ENCODE measurements at places on chromosomes 3 and 15. TPM values are rescaled to one million over a fixed set of nuclear protein-coding genes. Genes with fewer than 3 reads are reported as not detected.

DNA sequence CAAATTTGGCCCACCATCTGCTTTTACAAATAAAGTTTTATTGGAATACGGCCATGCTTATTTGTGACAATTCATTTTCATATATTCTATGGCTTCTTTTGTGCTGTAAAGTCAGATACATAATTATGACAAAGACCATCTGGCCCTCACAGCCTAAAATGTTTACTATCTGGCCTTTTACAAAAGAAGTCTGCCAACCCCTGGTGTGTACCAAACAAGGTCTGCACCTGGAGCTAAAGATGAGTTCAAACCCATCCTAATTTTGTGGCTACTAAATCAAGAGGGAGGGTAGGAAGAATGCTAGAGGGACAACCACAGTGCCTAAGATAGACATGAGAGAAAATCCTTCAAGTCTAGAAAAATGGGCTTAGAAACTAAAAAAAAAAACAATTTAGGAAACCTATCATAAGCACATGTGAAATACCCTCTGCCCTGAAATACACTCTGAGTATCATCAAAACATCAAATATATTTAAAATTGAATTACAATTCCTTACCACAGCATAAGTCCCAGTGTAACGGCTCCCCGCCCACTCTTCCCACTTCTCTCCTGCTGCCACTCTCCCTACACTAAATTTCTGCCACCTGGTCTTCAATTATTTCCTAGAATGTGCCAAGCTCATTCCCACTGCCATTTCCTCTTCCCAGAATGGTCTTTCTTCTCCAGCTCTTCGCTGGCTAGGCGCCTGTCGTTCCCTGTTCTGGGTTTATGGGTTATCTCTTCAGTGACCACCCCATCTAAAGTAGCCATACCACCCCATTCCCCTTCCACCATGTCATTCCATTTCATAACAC is 950.7 kb upstream of the CFAP20DC start:
- no peaks in the 10 kb centered on the region for H3K27me3 ChIP-seq
- H3K36me3 ChIP-seq, result no peaks in the 10 kb centered on the region
- H3K4me3 ChIP-seq, result no peak overlapping the region
- no peak for DNase-seq
- no peaks in the 10 kb centered on the region for H3K4me1 ChIP-seq

GRCh38 chr3:68256635-68257223 is 602.3 kb upstream of the SUCLG2 start:
- H3K27ac ChIP-seq, result no peak overlapping the region
- no peaks in the 10 kb centered on the region for H3K27me3 ChIP-seq

DNA sequence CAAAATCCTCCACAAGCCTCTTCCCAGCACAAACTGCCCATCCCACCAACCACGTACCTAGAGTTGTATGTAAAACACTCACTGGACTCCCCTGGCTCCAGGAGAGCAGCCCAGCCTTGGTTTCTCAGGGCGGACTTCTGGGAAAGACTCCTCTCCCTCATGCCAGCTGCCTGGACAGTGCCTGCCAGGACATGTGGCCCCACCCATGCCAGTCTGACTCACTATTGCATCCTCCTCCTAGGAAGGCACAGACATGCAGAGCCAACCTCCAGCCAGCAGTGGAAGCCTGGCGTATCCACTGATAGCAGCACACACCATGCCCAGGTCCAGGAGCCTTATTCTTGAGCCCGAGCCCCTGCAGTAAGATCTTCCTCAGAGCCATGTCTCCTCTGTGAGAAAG is 8.6 kb downstream of the PKM start:
- DNase-seq, result peak; percentile 65
- peaks cover 63% of the 10 kb centered on the region for H3K36me3 ChIP-seq
- H3K27ac ChIP-seq, result peak overlapping the region; percentile 31
- no peak overlapping the region for H3K4me3 ChIP-seq
- no peaks in the 10 kb centered on the region for H3K27me3 ChIP-seq
- peaks cover 48% of the 10 kb centered on the region for H3K4me1 ChIP-seq

DNA sequence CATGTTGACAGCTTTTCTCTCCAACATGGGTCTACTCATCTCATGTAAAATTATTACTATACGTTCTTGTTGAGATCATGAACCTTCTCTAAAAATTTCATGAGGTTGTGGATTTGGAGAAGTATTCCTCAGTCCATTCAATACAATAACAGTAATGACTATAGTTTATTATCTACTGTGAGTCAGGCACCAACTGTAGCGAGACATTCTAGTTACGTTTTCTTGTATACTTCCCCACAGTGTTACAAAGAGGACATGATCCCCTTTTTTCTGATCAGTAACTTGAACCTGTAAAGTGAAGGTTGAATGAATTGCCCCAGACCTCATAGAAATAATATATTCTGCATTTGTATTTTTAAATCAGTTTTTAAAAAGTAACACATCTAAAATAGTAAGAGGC is 76.4 kb downstream of the AKAP13 start:
- no peak for DNase-seq
- H3K27ac ChIP-seq, result no peak overlapping the region
- no peak overlapping the region for H3K4me3 ChIP-seq
- H3K4me1 ChIP-seq, result peaks cover 16% of the 10 kb centered on the region
- H3K27me3 ChIP-seq, result no peaks in the 10 kb centered on the region

DNA sequence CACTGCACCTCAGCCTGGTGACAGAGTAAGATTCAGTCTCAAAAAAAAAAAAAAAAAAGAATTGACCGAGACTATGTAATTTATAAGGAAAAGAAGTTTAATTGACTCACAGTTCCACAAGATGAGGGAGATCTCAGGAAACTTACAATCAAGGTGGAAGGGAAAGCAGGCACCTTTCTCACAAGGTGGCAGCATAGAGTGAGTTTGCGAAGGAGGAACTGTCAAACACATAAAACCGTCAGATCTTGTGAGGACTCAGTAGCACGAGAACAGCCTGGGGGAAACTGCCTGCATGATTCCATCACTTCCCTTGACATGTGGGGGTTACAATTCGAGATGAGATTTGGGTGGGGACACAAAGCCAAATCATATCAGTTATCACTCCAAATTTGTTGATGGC is 380.9 kb downstream of the EDEM1 start:
- H3K27ac ChIP-seq, result no peak overlapping the region
- no peak for DNase-seq
- H3K4me3 ChIP-seq, result no peak overlapping the region
- no peaks in the 10 kb centered on the region for H3K36me3 ChIP-seq
- H3K27me3 ChIP-seq, result no peaks in the 10 kb centered on the region

DNA sequence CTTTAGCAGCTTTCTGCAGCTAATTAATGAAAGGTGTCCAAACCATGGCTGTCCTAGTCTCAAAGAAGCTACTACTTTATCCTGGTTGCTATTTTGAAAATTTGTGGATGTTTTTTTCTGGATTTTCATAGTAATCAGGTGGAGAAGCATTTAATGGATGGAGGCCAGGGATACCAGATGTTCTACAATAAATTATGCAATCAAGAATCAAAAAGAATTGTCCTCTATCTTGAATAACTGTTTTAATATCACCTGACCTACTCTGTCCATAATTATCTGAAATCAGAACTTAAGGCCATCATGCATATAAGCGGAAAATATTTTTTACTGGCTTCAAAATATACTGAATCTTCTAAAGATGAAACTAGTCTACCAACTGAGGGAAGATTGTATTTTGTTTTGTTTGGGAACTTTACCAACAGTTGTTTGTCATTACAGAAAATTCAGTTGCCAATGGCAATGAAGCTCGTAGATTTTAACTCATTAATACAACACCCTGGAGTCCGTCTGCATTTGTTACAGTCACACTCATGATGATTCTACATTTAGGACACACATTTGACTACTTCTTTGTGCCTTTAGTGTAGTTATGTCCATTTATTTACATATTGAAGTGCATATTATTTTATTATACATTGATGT is 762.3 kb upstream of the GRM7 start:
- no peak overlapping the region for H3K27ac ChIP-seq
- DNase-seq, result no peak
- no peak overlapping the region for H3K4me3 ChIP-seq
- H3K27me3 ChIP-seq, result no peaks in the 10 kb centered on the region
- H3K4me1 ChIP-seq, result no peaks in the 10 kb centered on the region
- H3K36me3 ChIP-seq, result no peaks in the 10 kb centered on the region

DNA sequence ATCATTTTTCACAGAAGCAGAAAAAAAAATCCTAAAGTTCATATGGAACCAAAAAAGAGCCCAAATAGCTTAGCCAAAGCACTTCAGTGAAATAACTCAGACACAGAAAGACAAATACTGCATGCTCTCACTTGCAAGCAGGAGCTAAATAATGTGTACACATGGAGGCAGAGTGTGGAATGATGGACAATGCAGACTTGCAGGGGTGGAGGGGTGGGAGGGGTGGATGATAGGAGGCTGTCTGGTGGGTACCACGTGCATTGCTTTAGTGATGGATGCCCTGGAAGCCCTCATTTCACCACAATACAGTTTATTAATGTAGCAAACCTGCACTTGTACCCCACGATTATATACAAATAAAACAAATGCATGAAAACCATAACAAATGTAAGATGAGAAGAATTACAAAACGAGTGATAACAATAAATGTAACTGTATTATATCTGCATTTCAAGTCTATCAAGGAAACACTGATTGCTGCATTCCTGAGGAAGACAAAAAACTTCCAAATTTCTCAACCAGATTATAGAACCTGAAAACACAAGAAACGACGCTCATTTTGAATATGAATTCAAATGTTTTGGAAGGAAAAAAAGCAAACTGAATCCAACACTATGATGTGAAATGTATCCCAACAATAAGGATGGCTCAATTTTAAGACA is 96.5 kb downstream of the DLG1 start:
- no peak overlapping the region for H3K4me3 ChIP-seq
- DNase-seq, result no peak
- H3K4me1 ChIP-seq, result no peaks in the 10 kb centered on the region
- H3K36me3 ChIP-seq, result no peaks in the 10 kb centered on the region
- H3K27me3 ChIP-seq, result no peaks in the 10 kb centered on the region

DNA sequence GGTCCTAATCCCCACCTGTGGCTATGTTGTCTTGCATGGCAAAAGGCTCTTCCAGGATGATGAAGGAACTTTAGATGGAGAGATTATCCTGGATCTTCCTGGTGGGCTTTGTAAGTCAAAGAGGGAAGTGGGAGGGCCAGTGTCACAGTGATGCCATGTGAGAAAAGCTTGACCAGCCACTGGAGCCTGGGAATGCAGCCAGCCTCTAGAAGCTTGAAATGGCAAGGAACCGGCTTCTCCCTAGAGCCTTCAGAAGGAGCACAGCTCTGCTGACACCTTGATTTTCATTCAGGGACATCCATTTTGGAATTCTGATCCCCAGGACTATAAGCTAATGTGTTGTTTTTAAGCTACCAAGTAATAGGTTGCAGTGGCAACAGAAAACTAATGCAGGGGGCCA is 58.3 kb downstream of the CLEC3B start:
- peaks cover 52% of the 10 kb centered on the region for H3K36me3 ChIP-seq
- H3K4me1 ChIP-seq, result no peaks in the 10 kb centered on the region
- H3K4me3 ChIP-seq, result no peak overlapping the region

DNA sequence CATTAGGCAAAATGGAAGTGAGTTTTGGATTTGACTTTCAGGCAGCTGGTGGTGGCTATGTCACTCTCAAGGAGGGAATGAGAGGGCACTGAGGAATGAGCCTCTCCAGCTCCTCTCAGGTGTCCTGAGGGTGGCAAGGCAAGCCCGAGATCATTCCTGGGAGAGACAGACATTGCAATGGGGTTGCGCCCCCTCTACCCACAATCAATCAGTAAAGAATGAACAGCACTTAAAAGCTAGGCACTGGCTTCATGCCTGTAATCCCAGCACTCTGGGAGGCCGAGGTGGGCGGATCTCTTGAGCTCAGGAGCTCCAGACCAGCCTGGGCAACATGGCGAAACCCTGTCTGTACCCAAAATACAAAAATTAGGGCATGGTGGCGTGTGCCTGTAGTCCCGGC is 14.1 kb upstream of the SHF start:
- no peaks in the 10 kb centered on the region for H3K36me3 ChIP-seq
- no peak overlapping the region for H3K27ac ChIP-seq
- H3K27me3 ChIP-seq, result no peaks in the 10 kb centered on the region
- no peaks in the 10 kb centered on the region for H3K4me1 ChIP-seq

GRCh38 chr15:62545467-62546227 is 380.6 kb upstream of the C2CD4B start:
- H3K4me1 ChIP-seq, result no peaks in the 10 kb centered on the region
- no peak overlapping the region for H3K4me3 ChIP-seq
- DNase-seq, result no peak
- H3K27me3 ChIP-seq, result no peaks in the 10 kb centered on the region

- H3K27me3 ChIP-seq, result no peaks in the 10 kb centered on the region
- H3K4me3 ChIP-seq, result no peak overlapping the region
- no peaks in the 10 kb centered on the region for H3K4me1 ChIP-seq
- no peak for DNase-seq
- no peak overlapping the region for H3K27ac ChIP-seq
- H3K36me3 ChIP-seq, result no peaks in the 10 kb centered on the region
Observed at GRCh38 chr3:197575362-197575761, 19.6 kb upstream of the BDH1 start.

GRCh38 chr3:188236271-188236670 is 82.3 kb downstream of the LPP start:
- H3K27me3 ChIP-seq, result no peaks in the 10 kb centered on the region
- DNase-seq, result no peak
- H3K27ac ChIP-seq, result no peak overlapping the region

GRCh38 chr3:37853691-37854413 is 7.8 kb upstream of the CTDSPL start:
- H3K27me3 ChIP-seq, result no peaks in the 10 kb centered on the region
- 0 out of 2 replicates have a peak, but pooled peaks cover 3% of the 10 kb centered on the region for H3K36me3 ChIP-seq
- no peak overlapping the region for H3K4me3 ChIP-seq
- DNase-seq, result no peak

DNA sequence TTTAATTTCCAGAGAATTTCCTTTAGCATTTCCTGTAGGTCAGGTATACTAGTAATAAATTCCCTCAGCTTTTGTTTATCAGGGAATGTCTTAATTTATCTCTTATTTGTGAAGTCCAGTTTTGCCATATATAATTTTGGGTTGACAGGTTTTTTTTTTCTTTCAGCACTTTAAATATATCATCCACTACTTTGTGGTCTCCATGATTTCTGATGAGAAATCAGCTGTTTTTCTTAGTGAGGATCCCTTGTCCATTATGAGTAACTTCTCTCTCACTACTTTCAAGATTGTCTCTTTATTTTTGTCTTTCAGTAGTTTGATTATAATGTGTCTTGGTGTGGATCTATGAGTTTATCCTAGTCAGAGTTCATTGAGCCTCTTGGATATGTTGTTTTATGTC is 105.7 kb downstream of the LRRC49 start:
- no peak overlapping the region for H3K27ac ChIP-seq
- H3K4me1 ChIP-seq, result no peaks in the 10 kb centered on the region
- no peaks in the 10 kb centered on the region for H3K27me3 ChIP-seq

SCG3 gene
- total RNA-seq, result not detected

OIP5 gene
- total RNA-seq, result 23.9 TPM

FRMD5 gene
- total RNA-seq, result 6.5 TPM

NME9 gene
- not detected for total RNA-seq

GRK7 gene
- total RNA-seq, result not detected

SCAP gene
- 71.5 TPM for total RNA-seq

ACTC1 gene
- total RNA-seq, result not detected

CELSR3 gene
- 9.9 TPM for total RNA-seq

OR5K2 gene
- total RNA-seq, result not detected
